Pancreas (tissue), 10 donors: ENCODE measurements at places on chromosomes 4 and X. TPM values are rescaled to one million over a fixed set of nuclear protein-coding genes. Genes with fewer than 3 reads are reported as not detected.
A peak's percentile ranks its signal among the peaks of the same experiment; 100 is the strongest.

MTMR8 gene
- total RNA-seq: 1.2 TPM

DNA sequence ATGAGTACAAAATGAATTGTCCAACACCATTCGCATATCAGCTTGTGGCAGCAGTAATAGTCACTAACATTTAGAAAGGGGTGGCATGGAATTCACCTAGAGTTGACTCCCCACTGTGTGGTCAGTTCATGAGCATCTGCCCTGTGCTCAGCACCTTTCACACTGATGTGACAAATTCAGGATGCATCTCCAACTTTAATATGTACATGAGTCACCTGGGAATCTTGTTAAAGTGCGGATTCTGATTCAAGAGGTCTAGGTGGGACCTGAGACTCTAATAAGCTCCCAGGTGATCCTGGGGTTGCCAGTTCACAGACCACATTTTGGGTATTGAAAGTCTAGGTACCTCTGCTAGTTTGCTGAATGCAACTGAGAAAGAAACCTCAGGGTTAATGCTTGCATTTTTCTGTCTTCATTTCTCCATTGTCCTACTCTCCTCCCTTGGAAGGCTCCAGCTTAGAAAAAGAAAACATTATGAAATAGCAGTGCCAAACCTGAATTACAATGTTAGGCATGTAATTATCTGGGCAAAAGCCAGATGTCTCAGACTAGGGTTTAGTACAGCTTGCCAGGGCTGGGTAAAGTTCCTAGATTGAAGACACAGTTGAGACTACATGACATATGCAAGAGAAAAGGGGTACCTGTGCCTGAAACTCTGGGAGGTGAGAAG is 32.7 kb downstream of the TMSB4X start:
- H3K36me3 ChIP-seq: no peaks in the 10 kb centered on the region
- H3K27ac ChIP-seq: no peak overlapping the region
- H3K4me3 ChIP-seq: no peak overlapping the region
- no peaks in the 10 kb centered on the region for H3K27me3 ChIP-seq
- no peak for DNase-seq
- no peaks in the 10 kb centered on the region for H3K4me1 ChIP-seq

RAB40AL gene
- total RNA-seq: not detected

RIBC1 gene
- 0.64 TPM for total RNA-seq

DNA sequence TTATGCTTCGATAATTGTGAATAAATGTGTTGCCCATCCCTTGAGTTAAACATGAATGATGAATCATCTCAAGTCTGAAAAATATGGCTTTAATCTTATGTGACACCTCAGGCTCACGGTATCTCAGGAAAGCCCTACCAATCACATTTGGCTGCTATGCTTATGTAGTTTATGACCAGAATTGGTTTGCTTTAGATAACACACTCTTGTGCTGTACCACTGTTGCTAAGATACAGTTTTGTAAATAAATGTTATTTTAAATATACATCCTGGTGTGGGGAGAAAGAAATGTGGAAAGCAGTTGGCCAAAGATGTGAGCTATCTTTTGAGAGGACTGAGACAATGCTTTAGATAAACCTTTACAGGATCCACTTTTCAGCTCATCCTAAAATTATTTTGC is 63.2 kb downstream of the NPY1R start:
- H3K4me1 ChIP-seq: no peaks in the 10 kb centered on the region
- DNase-seq: no peak
- no peaks in the 10 kb centered on the region for H3K36me3 ChIP-seq
- no peaks in the 10 kb centered on the region for H3K27me3 ChIP-seq
- no peak overlapping the region for H3K4me3 ChIP-seq
- no peak overlapping the region for H3K27ac ChIP-seq

SLC34A2 gene
- total RNA-seq: 9.0 TPM

NDUFA1 gene
- total RNA-seq: 28.8 TPM

RAB41 gene
- not detected for total RNA-seq

GRCh38 chr4:121156822-121157769 is 7.0 kb downstream of the TNIP3 start:
- H3K4me3 ChIP-seq: peak overlapping the region; percentile 41
- peak; percentile 18 for DNase-seq
- peaks cover 7% of the 10 kb centered on the region for H3K4me1 ChIP-seq
- H3K27me3 ChIP-seq: peaks cover 13% of the 10 kb centered on the region
- H3K27ac ChIP-seq: no peak overlapping the region

CXCL10 gene
- 0.83 TPM for total RNA-seq

- H3K27ac ChIP-seq: no peak overlapping the region
- H3K27me3 ChIP-seq: no peaks in the 10 kb centered on the region
Measured at GRCh38 chr4:24643774-24644520, 59.6 kb upstream of the DHX15 start.

DNA sequence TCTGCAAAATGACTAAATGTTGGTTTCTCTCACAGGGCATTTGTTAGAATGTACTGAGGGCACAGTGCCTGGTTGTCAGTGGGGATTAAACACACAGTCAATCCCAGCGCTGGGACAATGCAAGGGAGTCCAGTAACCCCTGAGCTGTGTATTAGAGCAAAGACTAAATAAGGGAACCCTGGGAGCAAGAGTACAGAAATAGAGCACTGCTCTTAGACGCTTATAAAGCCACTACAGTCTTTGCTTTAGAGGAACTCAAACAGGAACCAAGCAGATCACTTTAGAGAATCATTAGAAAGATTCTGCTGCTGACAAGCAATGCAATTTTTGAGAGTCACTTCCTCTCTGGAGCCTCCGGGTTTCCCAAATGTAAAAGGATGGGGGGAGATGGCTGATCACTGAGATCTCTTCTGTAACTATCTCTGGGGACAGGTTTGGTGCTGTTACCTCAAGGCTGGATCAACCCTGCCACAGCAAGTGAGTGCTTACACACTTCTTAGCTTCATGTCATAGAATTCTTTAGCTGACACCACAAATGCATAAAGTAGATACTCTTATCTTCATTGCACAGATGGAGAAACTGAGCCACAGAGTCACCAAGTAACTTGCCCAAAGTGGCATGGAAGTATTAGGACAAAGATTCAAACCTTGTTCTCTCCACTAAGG is 137.8 kb upstream of the CPEB2 start:
- peaks cover 3% of the 10 kb centered on the region for H3K4me1 ChIP-seq
- no peak overlapping the region for H3K4me3 ChIP-seq
- DNase-seq: no peak
- H3K27me3 ChIP-seq: no peaks in the 10 kb centered on the region
- no peak overlapping the region for H3K27ac ChIP-seq

GRCh38 chrX:119235051-119235511 is 1.0 kb upstream of the PGRMC1 start:
- no peak overlapping the region for H3K27ac ChIP-seq
- no peak for DNase-seq
- no peaks in the 10 kb centered on the region for H3K27me3 ChIP-seq
- H3K4me1 ChIP-seq: no peaks in the 10 kb centered on the region
- H3K36me3 ChIP-seq: no peaks in the 10 kb centered on the region
- H3K4me3 ChIP-seq: no peak overlapping the region

FREM3 gene
- total RNA-seq: not detected

TKTL1 gene
- not detected for total RNA-seq

HSFX4 gene
- total RNA-seq: not detected

DNA sequence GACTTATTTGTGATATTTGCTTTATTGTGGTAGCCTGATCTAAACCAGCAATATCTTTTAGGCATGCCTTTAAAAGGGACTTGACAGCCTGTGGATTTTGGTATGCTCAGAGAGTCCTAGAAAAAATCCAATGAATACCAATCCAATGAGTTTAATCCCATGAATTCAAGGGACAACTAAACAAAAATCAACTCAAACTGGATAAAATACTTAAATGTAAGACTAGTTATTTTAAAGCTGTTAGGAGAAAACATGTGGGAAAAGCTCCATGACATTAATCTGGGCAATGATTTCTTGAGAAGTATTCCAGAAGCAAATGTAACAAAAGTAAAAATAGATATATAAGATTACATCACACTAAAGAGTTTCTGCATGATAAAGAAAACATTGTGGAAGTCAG is 711.5 kb upstream of the PITX2 start:
- DNase-seq: no peak
- H3K36me3 ChIP-seq: no peaks in the 10 kb centered on the region
- no peak overlapping the region for H3K4me3 ChIP-seq
- no peaks in the 10 kb centered on the region for H3K27me3 ChIP-seq
- H3K27ac ChIP-seq: no peak overlapping the region

DNA sequence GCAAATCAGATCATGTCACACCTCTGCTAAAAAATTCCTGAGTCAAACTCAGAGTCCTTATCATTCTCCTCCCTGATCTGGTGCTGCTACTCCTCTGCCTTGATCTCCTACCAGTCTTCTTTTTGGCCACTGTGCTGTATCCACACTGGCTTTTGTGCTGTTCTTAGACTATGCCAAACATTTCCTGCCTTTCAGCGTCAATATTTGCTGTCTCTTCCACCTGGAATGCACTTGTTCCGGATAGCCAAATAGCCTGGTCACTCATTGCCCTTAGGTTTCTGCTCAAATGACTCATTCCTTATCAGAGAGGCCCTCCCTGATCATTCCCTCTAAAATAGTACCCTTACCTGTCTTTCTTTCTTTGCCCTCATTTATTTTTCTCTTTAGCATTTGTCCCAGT is 24.4 kb upstream of the RP2 start:
- DNase-seq: no peak
- no peaks in the 10 kb centered on the region for H3K4me1 ChIP-seq
- no peaks in the 10 kb centered on the region for H3K36me3 ChIP-seq
- H3K27me3 ChIP-seq: no peaks in the 10 kb centered on the region
- no peak overlapping the region for H3K27ac ChIP-seq

DNA sequence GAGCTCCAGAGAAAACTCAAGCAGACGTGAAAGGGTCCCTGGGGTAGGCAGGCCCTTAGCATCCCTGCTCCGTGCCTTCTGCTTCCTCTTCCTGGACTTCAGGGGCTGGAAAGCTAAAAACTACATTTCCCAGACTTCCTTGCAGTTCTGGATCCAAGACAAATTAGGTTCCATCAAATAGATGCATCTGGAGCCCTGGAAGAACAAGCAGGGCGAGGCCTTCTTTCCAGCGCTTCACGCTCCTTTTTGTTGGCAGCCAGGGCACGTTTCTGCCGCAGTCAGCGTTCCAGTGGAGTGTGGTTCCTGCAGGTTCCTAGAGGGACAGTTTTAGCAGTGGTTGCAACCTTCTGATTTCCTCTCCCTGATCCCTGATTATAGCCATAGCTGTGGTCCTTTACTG is 53.6 kb upstream of the MSX1 start:
- H3K36me3 ChIP-seq: no peaks in the 10 kb centered on the region
- no peak overlapping the region for H3K27ac ChIP-seq
- DNase-seq: no peak
- no peaks in the 10 kb centered on the region for H3K27me3 ChIP-seq

GRCh38 chr4:8224975-8225625 is 26.0 kb downstream of the SH3TC1 start:
- H3K27ac ChIP-seq: no peak overlapping the region
- no peaks in the 10 kb centered on the region for H3K27me3 ChIP-seq

POF1B gene
- 6.0 TPM for total RNA-seq

GRCh38 chrX:137916090-137916746 is 350.3 kb downstream of the ZIC3 start:
- no peak for DNase-seq
- H3K36me3 ChIP-seq: no peaks in the 10 kb centered on the region
- no peak overlapping the region for H3K4me3 ChIP-seq
- no peak overlapping the region for H3K27ac ChIP-seq
- no peaks in the 10 kb centered on the region for H3K27me3 ChIP-seq

GRCh38 chr4:3657902-3658529 is 108.2 kb upstream of the ADRA2C start:
- peaks cover 11% of the 10 kb centered on the region for H3K27me3 ChIP-seq
- no peak overlapping the region for H3K27ac ChIP-seq
- H3K36me3 ChIP-seq: no peaks in the 10 kb centered on the region
- no peaks in the 10 kb centered on the region for H3K4me1 ChIP-seq
- DNase-seq: no peak

CD40LG gene
- total RNA-seq: 0.19 TPM

- DNase-seq: peak; percentile 71
- no peaks in the 10 kb centered on the region for H3K36me3 ChIP-seq
- no peaks in the 10 kb centered on the region for H3K4me1 ChIP-seq
- H3K27me3 ChIP-seq: no peaks in the 10 kb centered on the region
Measured at GRCh38 chrX:119734897-119735339, 23.5 kb upstream of the SOWAHD start.

DNA sequence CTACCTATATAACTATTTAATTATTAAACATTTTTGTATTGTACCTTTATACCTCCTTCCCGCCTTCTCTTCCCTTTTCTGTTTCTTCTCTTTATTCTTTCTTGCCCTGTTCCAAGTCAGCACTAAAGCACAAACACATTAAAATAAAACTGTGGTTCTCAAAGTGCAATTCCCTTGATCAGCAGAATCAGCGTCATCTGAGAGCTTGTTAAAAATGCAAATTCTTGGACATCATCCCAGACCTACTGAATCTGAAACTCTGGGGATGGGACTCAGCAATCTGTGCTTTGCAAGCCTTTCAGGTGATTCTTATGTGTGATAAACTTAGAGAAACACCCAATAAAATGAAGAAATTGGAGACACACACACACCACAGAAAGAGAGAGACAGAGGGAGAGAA is 178.4 kb upstream of the BMP3 start:
- H3K4me3 ChIP-seq: no peak overlapping the region
- no peak overlapping the region for H3K27ac ChIP-seq
- H3K4me1 ChIP-seq: no peaks in the 10 kb centered on the region
- no peaks in the 10 kb centered on the region for H3K27me3 ChIP-seq

DNA sequence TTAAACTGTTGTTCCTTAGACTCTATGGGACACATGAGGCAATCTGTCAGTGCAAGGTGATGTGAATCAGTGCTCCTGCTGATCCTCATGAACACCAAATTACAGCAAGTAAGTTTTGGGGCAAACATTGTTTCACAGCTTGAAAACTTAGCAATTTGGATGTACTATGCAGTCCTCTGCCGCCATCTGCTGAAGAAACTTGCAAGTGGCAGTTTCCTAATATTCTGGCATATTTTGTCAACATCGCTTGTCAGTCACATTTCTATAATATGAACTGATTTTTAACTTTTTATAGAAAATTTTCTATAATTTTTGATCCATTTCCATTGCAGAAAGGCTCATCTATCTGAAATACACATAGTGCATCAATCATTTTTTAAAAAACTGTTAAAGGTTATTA is 56.3 kb downstream of the ZAR1 start:
- H3K4me3 ChIP-seq: no peak overlapping the region
- H3K27ac ChIP-seq: no peak overlapping the region
- H3K36me3 ChIP-seq: no peaks in the 10 kb centered on the region
- H3K4me1 ChIP-seq: no peaks in the 10 kb centered on the region
- no peaks in the 10 kb centered on the region for H3K27me3 ChIP-seq
- DNase-seq: no peak

- no peaks in the 10 kb centered on the region for H3K27me3 ChIP-seq
- DNase-seq: peak; percentile 73
- H3K27ac ChIP-seq: peak overlapping the region; percentile 80
- peak overlapping the region; percentile 44 for H3K4me3 ChIP-seq
Measured at GRCh38 chr4:151409470-151410313, 716 bp downstream of the FHIP1A start.

DNA sequence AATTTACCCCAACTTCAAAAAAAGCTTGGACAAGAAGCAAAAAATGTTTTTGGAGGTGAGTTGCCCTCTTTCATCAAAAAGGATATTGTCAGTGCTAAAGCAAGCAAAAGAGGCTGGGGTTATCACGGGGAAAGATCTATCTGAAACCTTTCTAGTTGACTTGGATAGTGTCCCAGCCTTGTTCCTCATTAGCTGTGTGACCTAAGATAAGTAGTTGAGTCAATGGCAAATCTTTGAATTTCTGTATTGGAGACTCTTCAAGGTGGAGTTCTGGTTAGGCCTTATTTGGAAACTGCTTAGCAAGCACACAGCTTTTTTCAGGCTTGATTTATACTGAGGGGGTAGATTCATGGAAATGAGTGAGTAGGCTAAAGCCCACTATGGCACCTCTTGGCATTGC is 271.6 kb downstream of the GRIA3 start:
- no peak for DNase-seq
- no peak overlapping the region for H3K4me3 ChIP-seq
- H3K36me3 ChIP-seq: no peaks in the 10 kb centered on the region
- no peak overlapping the region for H3K27ac ChIP-seq
- no peaks in the 10 kb centered on the region for H3K27me3 ChIP-seq
